Cerebellar nuclear complex (tissue), 1 donor: ENCODE measurements at places on chromosomes 4 and X.
A peak's percentile ranks its signal among the peaks of the same experiment; 100 is the strongest.

- no peak for DNase-seq
These were observed 23.4 kb downstream of the SCD5 start for GRCh38 chr4:82775243-82775642.

DNA sequence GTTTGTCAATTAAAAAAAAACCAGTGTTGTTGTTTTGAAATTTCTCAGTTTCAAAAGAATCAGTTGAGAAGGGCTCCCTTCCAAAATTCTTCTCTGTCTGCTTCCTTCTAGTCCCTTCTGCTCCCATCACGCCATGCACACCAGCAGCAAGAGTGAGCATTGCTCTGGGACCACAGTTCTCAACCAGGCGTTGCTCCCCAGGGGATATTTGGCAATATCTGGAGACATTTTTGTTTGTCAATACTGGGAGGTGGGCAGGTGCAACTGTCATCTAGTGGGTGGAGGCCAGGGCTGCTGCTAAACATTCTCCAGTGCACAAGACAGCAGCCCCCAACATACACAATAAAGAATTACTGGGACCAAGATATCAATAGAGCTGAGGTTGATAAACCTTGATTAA, 74.8 kb upstream of the EGFL6 start:
- DNase-seq: no peak

- no peak for DNase-seq
These were observed 66.1 kb downstream of the KIT start for GRCh38 chr4:54723820-54724219.

DNA sequence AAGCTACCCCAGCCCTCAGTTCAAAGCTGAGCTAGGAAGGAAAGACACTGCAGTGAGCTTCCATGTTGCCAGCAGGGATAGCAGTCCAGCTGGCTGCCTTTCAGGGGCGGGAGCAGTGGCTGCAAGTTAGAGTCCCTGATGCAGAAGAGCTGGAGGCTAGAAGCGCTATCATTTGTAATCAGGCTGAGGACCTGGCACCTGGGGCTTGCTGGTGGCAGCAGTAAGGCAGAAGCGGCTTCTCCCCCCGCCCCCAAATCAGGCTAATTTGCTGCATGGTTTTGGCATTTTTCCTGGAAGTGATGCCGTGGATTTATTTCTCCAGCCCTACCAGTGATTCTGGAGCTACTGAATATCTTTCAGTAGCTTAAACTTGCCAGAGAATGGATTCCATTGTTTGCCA, 203.3 kb downstream of the CLCN4 start:
- peak; percentile 23 for DNase-seq

GRCh38 chr4:8913121-8913857, 41.6 kb upstream of the HMX1 start:
- DNase-seq: no peak

DNA sequence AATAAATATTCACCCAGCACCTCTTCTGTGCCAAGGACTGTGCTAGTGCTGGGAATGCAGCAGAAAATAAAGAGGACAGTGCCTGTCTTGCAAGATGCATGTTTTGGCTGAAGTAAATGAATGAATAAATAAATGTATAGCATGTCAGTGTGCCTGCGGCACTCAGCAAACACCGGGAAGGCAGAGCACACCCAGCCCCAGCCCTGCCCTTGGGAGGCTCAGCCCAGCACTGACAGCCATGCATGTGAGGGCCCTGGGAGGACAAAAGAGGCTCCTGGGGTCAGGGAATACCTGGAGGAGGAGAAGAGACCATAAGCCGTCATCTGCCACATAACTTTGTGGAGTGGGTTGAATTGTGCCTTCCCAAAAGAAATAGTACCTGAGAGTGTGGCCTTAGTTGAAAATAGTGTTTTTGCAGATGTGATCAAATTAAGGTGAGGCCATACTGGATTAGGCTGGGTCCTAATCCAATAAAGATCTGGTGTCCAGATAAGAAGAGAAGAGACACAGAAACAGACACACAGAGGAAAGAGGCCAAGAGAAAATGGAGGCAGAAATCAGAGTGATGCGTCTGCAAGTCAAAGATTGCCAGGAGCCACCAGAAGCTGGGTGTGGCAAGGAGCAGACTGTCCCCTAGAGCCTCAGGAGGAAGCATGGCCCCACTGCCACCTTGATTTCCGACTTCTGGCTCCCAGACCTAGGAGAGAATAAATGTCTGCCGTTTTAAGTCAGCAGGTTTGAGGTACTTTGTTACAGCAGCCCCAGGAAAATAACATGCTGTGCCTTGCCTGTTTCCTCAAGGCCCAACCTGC, 16.3 kb downstream of the C4orf50 start:
- DNase-seq: no peak

GRCh38 chr4:136369073-136369472, 1163.2 kb downstream of the PCDH18 start:
- DNase-seq: no peak

DNA sequence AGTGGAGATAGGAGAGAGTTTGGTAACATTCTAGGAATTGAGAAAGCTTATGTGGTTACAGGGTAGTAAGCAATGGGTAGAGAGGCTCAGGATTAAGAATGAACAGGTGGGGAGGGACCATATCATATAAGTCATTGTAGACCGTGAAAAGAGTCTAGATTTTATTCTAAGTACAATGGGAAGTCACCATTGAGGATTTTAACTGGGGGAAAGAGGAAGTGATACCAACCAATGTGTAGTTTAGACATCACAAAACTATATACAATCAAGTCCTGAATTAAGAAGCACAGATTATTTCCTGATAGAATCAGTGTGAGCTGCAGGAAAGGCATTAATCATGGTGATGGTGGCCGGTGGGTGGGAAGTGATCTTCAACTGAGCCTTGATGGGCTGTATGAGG, 178.3 kb upstream of the ZIC3 start:
- no peak for DNase-seq

DNA sequence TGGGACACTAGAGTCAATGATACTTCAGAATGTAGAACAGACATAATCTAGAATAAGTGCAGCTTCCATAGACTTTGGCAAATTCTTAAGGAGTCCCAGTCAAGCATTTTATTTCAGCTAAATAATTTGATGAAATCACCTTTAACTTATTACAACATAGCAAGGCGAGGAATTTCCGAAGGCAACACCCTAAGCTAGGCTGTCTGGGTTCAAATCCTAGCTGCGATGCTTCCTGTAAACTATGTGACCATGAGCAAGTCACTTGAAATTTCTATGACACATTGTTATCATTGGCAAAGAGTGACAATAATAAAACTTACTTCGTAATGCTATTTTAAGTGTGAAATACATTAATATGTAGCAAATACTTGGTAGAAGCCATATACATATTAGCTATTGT, 679.1 kb downstream of the DMD start:
- no peak for DNase-seq
